ENCODE measurements at places on chromosomes 11 and 22.

- no peak for DNase-seq
Observed at GRCh38 chr11:34232807-34233206, 125.0 kb downstream of the ABTB2 start.

- DNase-seq, result no peak
Observed at GRCh38 chr11:12792590-12792989, 118.4 kb downstream of the TEAD1 start.

DNA sequence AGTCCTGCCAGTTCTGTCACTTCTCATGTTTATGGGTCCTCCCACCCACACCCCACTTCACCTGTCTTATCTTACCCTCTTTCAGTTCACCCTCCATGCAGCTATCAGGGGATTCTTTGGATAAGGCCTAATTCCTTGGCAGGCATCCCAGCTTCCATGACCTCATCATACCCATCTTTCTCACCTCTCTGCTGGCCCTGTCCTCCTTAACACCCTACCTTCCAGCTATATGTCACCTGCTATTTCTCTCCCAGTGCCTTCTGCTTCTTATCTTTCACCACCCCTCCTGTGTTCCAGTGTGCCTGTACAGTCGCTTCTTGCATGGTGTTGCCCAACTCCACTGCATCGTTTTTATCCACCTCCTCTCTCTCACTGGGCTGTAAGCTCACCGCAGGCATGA is 28.3 kb downstream of the SNU13 start:
- DNase-seq, result no peak

DNA sequence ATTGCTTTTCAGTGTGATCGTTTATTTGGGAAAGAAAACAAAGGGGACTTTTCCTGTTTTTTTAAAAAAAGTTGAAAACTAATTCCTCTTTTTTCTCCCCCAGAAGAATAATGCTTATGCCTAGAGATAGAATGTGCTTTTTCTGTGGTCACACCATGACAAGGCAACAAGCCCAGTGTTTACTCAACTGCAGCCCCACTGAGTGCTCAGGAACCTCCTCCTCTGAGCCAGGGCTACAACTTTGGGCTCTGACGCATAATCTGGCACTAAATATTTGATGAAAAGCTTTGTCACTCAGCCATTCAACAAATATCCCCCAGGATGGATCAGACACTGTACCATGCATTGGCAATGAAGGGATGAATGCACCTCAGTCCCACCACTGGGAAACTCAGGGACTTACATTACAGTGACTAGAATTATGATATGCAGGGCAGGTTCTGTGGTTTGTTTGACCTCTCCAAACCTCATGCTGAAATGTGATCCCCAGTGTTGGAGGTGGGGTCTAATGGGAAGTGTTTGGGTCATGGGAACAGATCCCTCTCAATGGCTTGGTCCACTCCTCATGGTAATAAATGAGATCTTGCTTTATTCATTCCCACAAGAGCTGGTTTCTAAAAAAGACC is 155.9 kb downstream of the CCDC34 start:
- DNase-seq, result no peak

DNA sequence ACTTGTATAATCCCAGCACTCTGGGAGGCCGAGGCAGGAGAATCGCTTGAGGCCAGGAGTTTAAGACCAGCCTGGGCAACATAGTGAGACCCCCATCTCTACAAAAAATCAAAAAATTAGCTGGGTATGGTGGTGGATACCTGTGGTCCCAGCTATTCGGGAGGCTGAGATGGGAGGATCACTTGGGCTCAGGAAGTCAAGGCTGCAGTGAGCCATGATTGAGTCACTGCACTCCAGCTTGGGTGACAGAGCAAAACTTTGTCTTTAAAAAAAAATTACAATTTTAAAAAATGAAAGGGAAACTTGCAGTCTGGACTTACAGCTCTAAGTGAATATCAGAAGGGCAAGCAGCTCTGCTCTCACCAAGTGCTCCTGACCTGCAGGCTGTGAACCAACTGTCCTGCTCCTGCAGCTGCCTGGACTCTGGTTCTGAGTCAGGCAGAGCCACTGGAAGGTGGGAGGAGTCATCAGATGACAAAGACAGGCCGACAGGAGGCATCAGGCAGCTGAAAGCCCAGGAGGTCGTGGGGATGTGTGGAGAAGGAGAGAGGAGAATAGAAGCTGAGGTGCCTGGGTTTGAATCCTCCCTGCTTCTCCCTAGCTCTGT is 9.6 kb downstream of the SMTNL1 start:
- DNase-seq, result no peak

- no peak for DNase-seq
Observed at GRCh38 chr11:75422248-75423231, 10.5 kb downstream of the KLHL35 start.

DNA sequence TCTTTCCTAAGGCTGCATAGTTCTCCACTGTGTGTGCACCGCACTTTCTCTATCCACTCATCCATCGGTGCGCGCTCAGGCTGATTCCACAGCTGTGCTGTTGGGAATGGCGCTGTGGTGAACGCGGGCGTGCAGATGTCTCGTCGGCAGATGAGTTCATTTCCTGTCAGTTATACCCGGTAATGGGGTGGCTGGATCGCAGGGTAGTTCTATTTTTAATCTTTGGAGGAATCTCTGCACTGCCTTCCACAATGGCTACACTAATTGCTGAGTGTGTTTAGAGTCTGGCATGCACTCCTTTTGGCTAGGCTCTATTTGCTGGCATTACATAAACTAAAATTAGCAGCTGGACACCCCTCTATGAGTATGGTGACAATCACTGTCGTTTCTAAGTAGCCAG is 27.9 kb upstream of the KRTAP5-7 start:
- DNase-seq, result no peak

DNA sequence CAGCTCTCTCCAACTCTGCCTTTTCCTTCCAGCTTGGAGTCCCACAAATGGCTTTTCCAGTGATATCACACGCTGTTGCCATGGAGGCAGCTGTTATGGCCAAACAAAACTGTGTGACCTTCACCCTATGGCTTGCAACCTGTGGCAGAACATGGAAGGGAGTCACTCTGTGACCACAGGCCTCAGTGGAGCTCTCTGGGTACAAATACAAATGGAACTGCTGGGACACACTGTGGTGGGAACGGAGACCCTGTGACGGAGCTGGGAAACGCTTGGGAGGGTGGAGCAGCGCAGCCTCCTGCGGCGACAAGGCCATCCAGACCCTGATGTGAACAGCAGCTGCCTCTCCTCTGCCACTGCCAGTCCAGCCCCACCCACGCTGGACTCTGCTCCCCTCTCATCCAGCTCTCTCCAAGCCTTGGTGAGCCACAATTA is 162.5 kb downstream of the ETS1 start:
- DNase-seq, result no peak

GRCh38 chr11:35167426-35167954 is 28.5 kb downstream of the CD44 start:
- no peak for DNase-seq

- no peak for DNase-seq
Observed at GRCh38 chr11:70024036-70024772, 53.9 kb upstream of the ANO1 start.

DNA sequence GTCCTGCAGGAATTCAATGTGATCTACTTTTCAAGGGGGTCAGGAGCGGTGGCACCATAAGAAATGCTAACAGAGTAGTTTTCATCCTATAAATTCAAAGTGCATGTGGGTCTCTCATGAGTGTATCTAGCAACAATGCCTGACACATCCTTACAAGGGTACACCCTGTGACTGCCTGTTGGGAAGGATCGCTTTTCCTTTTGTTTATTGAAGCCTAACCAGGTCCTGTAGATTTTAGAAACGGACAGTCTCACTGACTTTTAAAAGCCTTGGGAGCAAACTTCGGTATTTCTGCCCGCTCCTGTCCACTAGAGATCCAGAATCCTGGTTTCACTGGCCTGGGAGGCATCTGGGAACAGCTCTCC is 102.4 kb downstream of the MICAL2 start:
- DNase-seq, result no peak

DNA sequence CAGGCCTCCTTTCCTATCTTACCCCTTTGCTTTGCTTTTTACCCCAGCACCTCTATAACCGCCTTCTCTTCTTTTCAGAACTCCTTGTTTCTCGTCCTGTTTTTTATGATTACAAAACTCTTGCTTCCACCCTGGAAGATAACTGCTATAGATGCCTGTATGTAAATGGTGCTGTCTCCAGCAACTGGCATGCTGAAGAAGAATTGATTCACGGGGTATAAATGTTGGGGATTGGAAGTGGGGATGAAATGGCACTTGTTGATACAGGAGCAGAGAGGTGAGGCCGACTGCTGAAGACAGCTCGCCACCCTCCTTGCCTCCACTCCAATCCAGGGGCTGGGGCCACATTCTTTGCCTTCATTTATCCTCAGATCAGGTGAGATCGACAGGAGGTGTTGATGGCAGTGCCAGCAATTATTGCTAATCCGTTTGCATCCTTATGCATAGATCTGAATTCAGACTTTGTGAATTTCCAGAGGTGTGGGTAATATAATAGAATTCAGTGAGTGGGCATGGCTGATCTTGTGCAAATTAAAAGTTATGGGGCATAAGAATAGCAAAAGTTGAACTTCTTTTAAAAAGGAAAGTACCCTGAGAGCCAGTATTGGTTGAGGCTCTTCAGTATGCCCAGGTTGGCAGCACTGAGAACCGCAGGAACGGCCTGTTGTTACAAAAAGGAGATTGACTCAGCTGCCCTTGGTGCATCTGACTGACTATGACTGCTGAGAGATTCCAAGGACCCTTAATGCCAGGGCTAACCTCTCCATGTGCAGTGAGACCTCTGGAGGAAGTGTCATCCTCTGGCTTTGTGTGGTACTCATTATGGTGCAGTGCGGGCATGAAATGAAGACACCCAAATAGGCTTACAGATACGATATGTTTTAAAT is 5.3 kb downstream of the NEAT1 start:
- DNase-seq, result no peak

DNA sequence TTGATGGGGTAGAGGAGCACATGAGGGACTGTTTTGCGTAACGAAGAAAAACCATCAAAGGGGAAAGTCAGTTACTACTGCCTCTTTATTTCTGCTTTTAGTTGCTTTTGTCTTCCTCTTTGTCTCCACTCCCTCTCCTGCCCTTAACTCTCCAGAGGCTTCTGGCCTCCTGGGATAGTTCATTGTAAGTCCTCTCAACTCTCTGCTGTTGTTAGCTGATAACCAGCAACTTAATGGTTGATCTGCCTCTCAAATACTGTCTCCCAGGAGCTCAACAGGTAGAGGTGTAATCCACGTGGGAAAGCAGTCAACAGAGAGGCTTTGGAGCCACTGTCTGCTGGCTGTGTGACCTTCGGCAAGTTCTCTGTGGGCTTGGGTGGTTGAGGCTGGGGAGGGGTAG is 47.3 kb downstream of the CCDC81 start:
- DNase-seq, result no peak

- DNase-seq, result peak; percentile 62
Observed at GRCh38 chr11:48172818-48173609, 43.6 kb upstream of the OR4B1 start.

GRCh38 chr11:61701242-61701886 is 21.2 kb downstream of the DAGLA start:
- no peak for DNase-seq

- DNase-seq, result no peak
Observed at GRCh38 chr11:85710917-85711316, 24.9 kb upstream of the CCDC89 start.

DNA sequence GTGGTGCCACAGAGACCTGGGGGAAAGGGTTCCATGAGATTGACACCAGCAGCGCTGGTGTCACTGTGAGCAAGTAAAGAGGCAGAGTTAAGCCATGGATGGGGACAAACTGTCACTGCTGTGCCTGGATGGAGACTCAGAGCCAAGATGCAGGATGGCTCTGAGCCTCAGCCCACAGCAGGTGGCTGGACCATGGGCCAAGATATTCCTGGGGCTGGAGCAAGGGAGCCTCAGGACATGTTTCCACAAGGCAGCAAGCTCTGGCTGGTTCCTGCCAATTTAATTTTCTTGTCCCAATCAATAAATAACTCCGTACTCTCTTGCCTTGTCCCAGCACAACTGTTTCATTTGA is 23.0 kb downstream of the MYO18B start:
- DNase-seq, result no peak

GRCh38 chr22:27756212-27756660 is 45.3 kb downstream of the MN1 start:
- no peak for DNase-seq

- no peak for DNase-seq
Observed at GRCh38 chr11:71420455-71421241, 27.5 kb downstream of the DHCR7 start.

- DNase-seq, result no peak
Observed at GRCh38 chr22:19644314-19645223, 69.7 kb upstream of the SEPTIN5 start.

DNA sequence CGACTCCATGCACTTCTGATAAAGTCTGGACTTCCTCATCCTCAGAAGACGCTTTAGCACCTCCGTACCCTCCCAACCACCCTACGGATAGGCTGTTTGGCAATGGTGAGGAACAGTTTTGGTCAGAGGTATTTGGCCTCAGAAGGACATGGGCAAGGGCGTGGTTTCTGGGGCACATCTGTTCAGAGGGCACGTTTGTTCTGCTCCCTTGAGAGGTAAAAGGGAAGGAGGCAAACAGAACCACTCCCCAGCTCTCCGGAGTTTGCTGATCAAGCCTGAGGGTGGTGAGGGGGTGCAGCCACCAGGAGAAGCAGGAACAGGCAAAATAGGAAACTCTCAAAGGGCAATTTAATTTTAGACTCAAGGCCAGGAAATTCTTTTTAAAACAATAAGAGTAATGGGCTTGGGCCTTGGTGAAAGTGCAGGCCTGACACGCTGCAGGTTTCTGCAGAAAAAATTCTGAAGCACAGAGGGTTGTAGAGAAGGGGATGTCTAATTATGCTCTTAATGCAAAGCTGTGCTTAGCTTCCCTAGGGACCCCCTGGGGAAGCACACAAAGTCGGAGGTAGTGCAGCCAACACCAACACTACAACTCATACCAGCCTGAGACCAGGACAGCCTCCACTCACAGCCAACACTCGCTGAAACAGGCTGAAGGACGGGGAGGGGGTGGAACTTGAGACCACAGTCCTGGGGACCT is 23.3 kb downstream of the ETS1 start:
- DNase-seq, result no peak

GRCh38 chr22:41021613-41022454 is 70.6 kb upstream of the EP300 start:
- DNase-seq, result peak; percentile 54

DNA sequence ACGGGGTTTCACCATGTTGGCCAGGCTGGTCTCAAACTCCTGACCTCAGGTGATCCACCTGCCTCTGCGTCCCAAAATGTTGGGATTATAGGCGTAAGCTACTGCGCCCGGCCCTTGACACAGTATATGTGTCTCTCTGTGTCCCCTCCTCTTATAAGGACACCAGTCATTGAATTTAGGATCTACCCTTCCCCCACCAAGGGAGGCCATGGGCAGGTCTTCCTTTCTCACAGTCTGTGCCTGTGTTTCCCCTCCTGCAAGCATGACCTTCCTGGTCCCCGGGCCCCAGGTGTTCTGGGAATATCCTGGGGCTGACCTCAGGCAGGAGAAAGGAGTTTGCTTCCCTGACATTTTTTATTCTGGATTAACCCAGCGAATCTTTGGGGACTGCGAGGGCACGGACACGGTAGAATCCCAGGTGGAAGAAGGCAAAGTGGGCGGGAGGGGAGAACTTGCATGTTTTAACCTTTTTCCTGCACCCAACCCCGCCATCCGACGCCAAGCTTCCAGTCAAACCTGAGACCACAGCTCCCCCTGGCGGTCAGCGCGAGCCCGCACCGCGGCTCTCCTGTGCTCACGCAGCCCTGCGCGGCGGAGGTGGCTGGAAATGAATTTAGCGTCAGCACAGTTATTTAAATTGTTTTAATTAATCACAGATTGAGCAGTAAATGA is 42.1 kb upstream of the ISX start:
- DNase-seq, result peak; percentile 66

- DNase-seq, result no peak
Observed at GRCh38 chr11:86617502-86617901, 54.9 kb downstream of the ME3 start.

Data from stimulated activated CD4-positive, alpha-beta T cell treated with anti-CD3 and anti-CD28 coated beads, Interleukin-4, amount 100 ng/mL, for 1 hour (primary cell).